OCI-M1 (cell line): ENCODE measurements at places on chromosomes 3 and 15.

DNA sequence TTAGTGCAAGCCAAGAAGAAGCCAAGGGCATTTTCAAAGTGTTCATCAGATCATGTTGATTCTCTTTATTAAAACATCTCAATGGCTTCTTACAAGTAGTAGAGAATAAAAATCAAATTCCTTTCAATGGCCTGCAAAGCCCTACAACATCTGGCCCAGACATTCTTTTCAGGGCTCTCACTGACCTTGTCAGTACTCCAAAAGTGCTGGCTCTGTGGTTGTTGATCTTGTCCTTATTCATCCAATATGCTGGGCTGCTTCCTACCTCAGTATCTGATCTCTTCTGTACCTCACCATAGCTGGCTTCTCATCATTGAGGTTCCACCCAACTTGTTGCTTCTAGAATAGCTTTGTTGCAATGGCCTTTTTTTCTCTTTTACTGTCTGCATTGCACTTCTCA is 74.0 kb upstream of the SAMMSON start:
- DNase-seq, result no peak

DNA sequence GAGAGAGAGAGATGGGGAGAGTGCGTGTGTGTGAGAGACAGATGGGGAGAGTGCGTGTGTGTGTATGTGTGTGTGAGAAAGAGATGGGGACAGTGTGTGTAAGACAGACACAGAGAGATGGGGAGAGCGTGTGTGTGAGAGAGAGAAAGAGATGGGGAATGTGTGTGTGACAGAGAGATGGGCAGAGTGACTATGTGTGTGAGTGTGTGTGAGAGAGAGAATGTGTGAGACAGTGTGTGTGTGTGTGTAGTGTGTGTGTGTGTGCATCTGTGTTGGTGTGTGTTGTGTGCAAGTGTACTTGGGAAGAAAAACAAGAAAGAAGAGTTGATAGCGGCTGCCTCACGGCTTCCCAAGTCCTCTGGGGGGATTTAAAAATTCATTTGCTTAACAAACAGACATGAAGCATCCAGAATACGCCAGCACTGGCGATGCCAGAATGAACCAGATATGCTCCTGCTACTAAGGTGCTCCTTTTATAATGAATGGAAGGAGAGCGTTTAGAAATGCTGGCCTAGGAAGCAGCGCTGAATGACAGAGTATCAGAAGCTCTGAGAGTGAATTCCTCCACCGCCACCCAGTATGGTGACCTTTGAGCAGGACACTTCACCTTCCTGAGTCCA is 186.1 kb upstream of the TSC22D2 start:
- no peak for DNase-seq

DNA sequence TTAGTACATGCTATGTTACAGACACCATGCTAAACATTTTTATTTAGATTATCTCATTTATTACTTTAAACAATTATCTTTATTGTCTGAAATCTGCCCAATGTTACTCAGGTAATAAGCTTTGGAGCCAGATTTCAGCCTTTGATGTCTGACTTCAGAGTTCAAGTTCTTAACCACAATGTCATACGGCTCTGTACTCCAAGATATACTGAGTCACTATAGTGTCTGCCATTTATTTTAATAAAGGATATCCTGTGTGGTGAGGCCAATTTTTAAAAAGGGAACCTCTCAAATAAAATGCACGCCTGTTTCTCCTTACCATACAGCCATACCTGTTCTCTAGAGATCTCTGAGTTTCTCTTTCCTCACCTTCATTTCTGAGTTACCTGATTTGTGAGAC is 193.1 kb downstream of the EPHA3 start:
- peak; percentile 25 for DNase-seq

DNA sequence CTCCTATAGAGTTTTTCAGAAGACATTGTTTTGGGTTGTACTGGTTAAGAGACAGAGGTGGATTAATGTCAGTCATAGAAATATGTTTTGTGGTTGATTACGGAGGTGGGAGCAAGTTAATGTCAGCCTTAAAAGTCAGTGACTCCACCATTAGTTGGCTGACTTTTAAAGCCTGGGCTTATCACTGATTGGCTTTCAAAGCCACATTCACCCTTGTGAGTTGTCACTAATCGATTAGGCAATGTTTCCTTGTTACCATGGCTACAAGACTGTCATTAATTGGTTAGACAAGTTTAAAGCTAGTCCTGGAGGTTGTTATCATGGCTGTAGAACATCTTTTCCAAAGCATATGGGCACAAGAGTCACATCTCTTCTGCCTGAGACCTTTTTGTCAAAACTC is 73.0 kb downstream of the NEO1 start:
- DNase-seq, result no peak

DNA sequence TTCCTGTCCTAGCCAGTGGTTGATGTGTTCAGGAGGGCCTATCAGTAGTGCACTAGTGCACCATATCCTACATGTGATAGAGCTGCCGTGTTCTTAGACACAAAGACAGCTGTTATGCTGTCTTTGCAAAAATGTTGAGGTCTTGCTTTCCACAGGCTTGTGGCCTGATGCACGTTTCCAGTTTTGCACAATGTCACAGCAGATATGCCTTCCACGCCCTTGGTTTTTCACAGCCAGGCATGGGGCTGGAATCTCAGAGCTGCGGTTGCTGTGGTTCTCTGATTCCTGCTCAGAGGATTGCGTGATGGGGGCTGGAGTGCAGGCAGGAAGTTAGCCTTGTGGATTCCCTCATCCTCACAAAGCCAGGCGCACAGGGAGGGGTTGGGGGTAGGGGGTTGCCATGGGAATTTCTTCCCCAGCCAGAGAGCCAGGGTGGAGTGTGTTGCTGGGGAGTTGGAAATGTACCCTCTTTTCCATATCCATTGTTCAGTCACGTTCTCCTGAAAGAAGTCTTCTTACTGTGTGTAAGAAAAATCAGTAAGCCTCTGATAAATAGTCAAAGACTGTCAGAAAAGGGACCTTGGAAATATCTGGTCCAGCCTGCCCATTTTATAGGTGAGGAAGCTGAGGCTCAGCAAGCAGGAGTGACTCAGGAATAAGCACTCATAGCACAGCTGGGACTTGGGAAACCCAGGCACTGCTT is 79.4 kb downstream of the SMAD3 start:
- no peak for DNase-seq

DNA sequence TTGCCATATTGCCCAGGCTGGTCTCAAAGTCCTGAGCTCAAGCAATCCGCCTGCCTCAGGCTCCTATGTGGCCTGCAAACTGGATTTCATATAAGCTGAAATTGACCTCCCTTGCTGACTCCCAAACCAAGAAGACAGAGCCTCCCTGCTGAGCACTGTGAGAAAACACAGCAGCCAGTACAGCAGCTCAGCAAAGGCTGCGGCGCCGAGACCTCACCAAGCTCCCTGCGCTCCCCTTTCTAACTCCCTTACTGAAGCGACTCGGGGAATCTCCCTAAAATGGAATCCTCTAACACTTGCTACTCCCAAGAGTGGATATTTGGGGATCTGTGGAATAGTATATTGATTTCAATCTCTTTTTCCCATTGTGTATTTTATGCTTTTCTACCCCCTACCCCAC is 34.6 kb downstream of the MUC20 start:
- no peak for DNase-seq

DNA sequence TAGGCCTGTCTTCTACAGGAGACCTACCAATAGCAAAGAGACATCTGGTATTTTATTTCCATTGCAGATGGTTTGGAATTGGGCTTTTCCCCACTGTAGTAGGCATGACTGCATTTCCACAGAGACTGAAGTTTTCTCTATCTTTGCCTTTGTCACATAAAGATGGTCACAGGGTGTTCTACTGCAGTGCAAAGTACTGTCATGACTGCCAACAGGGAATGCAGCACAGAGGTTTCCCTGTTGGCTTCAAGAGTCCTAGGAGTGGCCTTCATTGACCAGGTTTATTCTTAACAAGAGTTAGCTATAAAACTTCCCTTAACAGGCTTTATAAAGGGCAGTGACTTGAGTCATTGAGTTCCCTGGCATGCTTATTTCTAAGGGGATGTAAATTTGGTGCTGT is 36.8 kb upstream of the TM4SF4 start:
- DNase-seq, result no peak

GRCh38 chr15:89018207-89018606 is 70.0 kb upstream of the ABHD2 start:
- DNase-seq, result no peak

- peak; percentile 72 for DNase-seq
Observed at GRCh38 chr3:141485641-141486495, 959 bp upstream of the RASA2 start.

GRCh38 chr15:86743283-86743903 is 663.7 kb downstream of the AGBL1 start:
- DNase-seq, result peak; percentile 40

GRCh38 chr15:75696854-75697259 is 15.8 kb downstream of the CSPG4 start:
- no peak for DNase-seq

DNA sequence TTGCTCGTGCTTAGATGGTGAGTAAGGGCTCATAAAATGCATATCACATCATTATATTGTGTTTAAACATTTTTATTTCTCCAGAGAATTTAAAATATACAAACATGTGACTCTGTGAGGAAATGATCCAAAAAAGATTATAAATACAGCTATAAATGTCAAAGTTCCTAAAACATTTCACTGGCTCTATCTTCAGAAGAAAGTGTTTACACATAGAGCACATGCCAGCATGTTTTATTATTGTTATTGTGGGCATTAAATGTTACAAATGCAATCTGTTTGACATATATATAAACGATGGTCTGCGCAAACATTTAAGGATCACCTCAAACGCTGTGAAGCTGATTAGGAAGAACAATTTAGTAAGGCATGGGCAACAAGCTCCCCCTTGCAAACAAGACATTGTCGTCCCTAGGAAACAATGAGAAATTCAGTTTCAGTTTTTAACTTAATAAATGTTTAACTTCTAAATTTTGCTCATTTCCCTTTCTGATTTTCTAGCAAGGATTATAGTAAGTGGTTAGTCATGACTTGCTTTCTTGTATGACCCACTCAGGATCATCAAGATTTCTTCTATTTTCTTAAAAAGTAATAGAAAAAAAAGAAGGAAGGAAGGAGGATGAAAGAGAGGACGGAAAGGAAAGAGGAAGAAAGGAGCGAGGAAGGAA is 207.5 kb downstream of the SATB1 start:
- no peak for DNase-seq

GRCh38 chr3:54783611-54784010 is 144.2 kb downstream of the LRTM1 start:
- no peak for DNase-seq

DNA sequence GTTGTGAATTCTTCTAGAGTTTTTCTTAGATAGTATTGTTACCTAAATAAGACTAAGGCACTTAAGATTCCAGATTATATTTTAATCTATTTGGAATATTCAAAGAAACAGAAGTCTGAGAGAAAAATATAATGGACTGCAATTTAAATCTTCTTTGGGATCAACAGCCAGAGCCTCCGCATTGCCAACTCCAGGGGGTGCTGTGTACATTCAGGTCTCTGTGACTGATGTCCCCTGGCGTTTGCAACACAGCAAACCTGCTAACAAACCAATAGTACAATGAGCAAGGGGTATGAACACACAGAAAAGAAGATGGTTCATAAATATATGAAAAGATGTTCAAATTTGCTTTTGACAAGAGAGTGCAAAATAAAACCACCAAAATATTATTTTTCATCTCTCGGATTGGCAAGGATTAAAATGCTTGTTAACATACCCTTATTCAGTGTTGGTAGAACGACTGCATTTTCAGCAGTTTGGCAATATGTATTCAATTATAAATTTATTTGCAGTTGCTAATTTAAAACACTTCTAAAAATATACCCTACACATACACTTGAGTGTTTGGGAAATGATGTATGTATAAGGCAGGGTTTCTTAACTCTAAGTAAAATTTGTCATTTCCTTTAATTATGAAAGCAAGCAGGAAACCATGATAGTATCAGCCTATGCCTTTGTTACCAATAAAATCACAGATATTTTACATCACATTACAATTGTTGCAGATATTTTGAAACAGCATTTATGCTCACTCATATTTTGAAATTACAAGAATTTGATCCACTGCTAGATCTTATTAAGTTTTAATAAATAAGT is 16.1 kb upstream of the TM4SF1 start:
- peak; percentile 71 for DNase-seq

DNA sequence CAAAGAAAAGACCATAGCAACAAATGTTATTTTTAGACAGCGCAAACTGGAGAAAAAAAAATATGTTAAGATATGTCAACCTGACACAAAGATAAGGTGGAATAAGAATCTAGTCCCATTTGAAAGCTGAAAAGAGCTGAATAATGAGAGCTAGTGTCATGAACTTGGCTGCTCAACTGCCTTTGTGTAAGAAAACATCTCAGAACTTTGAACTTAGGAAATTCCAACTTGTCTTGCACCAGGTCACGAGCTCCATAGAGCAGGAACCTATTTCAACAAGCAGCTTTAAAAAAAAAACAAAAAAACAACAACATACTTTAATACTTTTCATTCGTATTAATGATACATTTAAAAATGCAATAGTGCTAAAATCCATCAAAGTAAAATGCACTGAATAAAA is 79.5 kb downstream of the ZNF280D start:
- DNase-seq, result no peak

- no peak for DNase-seq
Observed at GRCh38 chr3:64588380-64588779, 99.4 kb downstream of the ADAMTS9 start.

DNA sequence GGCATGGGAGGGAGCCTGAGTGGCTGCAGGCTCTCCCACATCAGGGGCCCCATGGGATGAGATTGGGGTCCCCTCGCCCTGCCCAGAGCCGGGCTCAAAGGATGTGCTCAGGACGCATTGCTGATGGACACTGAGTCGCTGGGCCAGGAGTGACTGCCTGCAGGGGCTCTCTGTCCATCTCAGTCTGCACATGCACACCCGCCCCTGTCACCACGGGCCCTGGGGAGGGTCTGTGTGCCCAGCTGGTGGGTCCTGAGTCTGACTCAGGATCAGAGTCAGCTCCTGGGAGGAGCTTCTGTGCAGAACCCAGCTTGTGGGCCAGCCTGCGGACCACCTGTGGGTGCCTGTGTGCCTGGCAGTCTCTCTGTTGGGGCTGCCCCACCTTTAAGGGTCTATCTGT is 18.1 kb downstream of the STAB1 start:
- DNase-seq, result no peak

DNA sequence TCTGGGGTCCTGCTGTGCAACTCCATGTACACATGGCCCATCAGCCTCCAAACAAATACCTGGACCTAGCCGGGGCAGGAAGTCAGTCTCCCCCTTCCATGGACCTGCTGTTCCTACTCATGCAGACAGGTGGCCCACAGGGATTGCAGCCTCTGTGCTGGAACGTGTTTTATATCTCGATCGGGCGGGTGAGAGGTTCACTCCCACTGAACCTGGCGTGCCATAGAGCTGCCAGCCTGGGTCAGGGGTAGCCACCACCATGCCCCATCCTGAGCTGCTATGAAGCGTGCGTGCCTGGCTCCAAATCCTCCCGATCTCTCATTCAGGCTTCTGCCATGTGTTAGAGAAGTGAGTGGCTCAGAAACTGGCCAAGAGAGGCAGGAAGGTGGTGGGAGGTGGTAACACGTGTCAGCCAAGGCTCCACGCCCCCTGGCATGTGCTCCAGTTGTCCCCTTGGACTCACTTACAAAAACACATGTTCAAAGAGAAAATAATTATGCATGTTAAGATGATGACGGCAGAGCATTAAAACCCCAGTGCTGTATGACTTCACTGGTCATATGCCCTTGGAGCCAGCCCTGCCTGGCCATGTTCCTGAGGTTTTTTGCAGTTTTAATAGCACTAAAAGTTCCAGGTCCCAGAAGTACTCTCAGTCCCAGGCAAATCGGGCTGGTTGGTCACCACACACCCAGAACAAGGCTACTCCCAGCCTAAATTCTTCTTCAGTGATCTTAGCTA is 30.6 kb downstream of the CTSH start:
- DNase-seq, result no peak
